ENCODE measurements at places on chromosomes 6 and 20. TPM values are rescaled to one million over a fixed set of nuclear protein-coding genes. Genes with fewer than 3 reads are reported as not detected.

Gene SPATA25
- 8.6 TPM for total RNA-seq

Gene CCR6
- not detected for total RNA-seq

Gene E2F1
- total RNA-seq: 2.0 TPM

Gene LY6G6F
- not detected for total RNA-seq

- DNase-seq: no peak
Measured at GRCh38 chr6:106702451-106703110, 73.2 kb downstream of the QRSL1 start.

GRCh38 chr6:156413154-156413553, 364.0 kb upstream of the ARID1B start:
- no peak for DNase-seq

DNA sequence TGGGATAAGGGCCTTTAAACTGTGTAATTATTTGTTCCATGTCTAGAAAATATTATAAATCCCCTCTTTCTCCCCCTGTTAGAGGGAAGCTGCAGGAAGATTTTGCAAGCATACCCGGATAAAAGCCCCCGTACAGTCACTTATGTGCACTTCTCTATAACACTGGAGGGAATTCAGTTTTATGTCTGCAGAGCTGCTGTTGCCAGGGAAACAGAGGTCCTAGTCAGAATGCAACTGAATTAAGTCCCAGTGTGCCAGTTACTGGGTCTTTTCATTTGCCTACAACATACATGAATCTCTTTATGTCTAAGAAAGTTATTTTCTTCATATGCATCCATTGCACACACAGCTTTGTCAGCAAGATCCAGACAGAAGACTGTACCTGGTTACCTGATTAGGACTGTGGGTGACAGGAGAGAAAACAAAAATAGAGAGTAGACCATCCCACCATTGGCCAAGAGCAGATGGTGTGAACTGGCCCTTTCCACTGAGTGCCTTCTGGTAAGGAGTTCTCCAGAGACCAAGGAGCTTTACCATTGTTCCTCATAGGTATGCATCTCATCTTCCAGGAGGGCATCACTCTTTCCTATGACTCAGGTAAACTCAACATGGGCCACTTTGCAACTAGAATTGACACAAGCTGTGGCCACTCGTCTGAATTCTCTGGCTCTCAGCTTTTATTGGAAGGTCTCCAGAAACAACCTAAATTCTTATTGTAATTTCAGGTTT, 180.8 kb upstream of the PHACTR1 start:
- no peak for DNase-seq

DNA sequence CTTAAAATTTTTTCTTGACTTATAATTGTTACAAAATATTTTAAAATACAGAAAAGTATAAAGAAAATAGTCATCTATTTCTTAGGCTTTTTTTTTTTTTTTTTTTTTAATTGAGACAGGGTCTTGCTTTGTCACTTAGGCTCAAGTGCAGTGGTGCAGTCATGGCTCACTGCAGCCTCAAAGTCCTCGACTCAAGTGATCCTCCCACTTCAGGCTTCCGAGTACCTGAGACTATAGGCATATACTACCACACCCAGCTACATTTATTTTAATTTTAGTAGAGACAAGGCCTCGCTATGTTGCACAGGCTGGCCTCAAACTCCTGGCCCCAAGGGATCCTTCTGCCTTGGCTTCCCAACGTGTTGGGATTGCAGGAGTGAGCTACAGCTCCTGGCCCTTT, 5.3 kb upstream of the ACAT2 start:
- no peak for DNase-seq

DNA sequence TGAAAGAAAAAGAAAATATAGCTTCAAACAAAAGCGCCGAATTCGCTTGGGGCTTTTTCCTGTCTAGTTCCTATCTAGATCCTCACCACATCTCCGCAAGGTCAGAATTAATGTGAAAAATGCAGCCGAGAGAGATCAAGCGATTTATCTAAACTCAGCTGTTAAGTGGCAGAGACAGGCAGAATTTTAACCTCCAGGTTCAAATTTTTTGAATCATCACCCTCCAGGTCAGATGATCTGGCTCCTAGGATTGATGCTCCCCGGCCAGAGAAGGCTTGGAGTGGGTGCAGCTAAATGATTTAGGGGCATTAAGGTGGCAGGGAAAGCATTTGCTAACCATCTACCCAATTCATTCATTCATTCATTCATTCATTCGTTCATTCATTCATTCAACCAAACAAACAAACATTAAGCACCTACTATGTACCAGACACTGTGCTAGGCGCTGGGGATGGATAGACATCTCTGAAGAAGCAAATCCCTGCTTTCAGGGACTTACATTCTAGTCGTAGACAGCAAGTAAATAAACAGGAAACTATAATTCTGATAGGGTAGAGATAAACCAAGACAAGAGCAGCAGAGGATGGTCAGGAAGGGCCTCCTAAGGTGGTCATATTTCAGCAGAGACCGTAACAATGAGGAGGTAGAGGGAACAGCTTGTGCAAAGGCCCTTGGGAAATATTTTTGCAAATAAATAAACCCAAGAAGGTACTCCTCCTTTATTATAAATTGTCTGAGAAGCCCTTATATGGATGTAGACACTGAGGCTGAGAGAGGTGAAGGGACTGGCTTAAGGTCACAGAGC, 672 bp upstream of the UBE2V1 start:
- DNase-seq: no peak

- no peak for DNase-seq
Measured at GRCh38 chr6:150176152-150176551, 33.3 kb downstream of the PPP1R14C start.

DNA sequence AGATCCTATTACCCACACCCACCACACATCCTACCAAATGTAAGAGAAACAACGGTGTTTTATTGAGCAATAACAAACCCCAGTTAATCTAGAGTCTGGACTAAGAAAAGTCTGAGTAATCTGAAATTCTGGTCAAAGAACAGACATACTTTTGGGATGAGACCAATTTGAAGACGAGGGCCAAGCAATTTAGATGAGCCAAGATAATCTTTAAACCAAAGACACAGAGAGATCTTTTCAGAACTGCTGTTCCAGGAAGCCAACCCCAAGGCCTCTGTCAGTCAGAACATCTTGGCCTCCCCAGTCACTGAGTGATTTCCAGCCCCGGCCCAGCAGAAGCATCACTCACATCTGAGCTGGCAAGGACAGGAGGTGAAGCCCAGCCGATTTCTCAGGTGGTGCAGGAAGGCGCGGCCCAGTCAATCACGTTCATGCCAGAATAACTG, 118.5 kb upstream of the SYNDIG1 start:
- DNase-seq: no peak

GRCh38 chr6:113976806-113977205, 5.9 kb upstream of the HDAC2 start:
- no peak for DNase-seq

DNA sequence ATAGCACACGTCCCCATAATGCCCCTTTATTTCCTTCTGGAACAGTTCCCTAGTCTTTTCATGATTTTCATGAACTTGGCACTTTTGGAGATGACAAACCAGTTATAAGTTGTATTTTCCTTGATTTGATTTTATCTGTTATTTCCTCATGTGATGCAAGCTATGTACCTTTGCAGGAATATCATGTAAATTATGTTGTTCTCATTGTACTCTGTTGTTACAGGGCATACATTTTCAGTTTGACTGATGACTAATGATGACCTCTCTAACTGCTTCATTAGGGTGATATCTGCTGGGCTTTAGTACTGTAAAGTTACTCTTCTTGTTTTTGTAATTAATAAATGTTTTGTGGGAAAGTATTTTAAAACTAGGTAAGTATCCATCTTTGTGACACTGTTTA, 147.3 kb downstream of the ZFAND3 start:
- DNase-seq: no peak
